ENCODE measurements at places on chromosomes 1 and 21. TPM values are rescaled to one million over a fixed set of nuclear protein-coding genes. Genes with fewer than 3 reads are reported as not detected.

Gene CSRP1
- 1,684 TPM for total RNA-seq

GRCh38 chr1:182253319-182253860 lies 138.2 kb downstream of the GLUL start:
- no peak for DNase-seq

- DNase-seq = peak; percentile 45
Observed at GRCh38 chr1:247357781-247358211, 26.1 kb upstream of the ZNF496 start.

Gene GCSAML
- not detected for total RNA-seq

Gene SEMA4A
- total RNA-seq = 2.4 TPM
